AG20443 (cell line): ENCODE measurements at places on chromosomes 5 and 9.

- no peak for DNase-seq
Observed at GRCh38 chr5:174292348-174292747, 246.8 kb downstream of the NSG2 start.

DNA sequence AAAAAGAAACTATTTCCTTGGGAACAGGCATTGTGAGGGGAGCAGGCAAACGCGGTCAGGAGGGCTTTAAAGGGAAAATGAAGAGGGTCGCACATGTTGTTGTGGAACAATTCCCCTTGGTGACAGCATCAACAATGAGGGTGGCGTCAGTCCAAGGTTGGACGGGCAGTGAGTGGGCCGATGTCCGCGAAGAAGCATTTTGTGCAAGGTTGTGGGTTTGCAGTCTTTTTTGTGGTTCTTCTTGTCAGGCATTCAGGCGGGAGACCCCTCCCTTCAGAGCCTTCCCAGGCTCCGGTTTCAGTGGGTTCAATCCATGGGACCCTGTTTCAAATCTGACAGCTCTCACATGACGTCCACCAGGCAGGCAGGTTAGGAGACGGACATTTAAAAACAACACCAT is 11.1 kb upstream of the SLC6A19 start:
- DNase-seq, result no peak

DNA sequence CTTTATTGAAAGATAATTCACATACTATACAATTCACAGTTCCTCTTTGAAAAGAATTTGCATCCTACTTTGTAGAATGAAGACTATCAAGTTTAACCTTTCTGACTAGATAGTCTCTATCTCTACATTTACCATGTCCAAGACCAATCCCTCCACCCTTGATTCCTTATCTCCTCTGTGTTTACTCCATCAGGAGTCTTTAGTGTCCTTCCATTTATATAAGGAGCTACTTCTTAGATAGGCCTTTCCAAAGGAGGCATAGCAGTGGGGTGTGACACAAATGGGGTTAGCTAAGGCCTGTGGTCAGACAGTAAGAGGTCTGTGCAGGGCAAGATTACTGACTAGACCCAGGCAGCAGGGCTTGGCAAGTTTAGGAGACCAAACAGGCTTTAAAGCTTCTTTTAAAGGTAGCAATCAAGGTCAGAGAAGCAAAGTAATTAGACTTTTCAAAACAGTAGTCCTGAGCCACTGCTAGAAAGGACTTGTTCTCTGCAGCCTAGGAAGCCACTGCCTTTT is 11.1 kb upstream of the DMXL1 start:
- DNase-seq, result no peak

DNA sequence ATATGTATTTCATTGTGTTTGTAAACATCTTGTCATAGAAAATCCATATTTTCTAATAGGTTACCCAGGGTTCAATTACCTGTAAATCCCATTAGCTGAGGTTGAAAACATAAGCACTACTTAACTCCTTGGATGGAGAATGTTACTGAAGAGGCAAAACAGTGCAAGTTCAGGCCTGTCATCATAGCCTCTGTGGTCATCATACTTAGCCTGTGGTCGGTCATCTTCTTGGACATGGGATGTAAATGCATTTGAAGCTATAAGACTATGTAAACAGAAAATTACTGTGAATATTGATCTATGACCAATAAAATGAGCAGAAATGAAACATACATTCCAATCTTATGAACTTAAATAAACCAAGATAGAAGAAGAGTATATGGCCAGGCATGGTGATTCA is 164.7 kb downstream of the CHSY3 start:
- no peak for DNase-seq

DNA sequence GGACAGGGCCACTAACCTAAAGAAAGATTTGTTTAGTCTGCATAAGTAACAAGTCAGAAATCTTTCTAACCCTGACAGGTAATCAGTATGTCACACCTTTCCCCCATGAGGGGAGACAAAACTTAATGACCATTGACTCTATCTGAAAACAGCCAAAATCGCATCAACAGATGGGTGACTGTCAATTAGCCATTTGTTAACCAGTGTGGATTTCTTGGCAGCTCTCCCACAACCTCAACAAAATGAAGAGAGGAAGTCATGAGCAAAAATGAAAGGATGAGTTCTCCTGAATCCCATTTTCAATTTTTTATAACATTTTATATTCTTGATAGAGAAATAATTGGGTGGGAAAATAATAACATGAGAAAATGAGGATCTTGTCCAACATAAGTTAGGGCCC is 84.6 kb upstream of the SNX2 start:
- no peak for DNase-seq
